ENCODE measurements at places on chromosomes 11 and 22.

DNA sequence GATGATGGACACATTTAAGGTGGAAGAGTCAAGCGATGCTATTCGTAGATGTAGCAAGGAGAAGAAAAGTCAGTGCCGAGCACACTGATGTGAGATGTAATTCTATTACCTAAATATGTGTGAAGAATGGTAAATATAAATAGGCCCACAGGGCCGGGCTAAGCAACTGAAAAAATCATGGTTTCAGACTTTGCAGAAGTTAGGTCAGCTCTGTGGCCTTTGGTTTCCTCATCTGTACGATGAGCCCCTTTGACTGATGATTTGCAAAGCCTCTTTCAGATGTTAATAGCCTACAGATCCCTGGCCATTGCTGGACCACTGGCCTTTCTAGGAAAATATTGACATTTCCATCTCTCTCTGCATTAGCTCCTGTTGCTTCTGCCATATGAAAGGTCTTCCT is 570.8 kb downstream of the OPCML start:
- DNase-seq, result no peak

DNA sequence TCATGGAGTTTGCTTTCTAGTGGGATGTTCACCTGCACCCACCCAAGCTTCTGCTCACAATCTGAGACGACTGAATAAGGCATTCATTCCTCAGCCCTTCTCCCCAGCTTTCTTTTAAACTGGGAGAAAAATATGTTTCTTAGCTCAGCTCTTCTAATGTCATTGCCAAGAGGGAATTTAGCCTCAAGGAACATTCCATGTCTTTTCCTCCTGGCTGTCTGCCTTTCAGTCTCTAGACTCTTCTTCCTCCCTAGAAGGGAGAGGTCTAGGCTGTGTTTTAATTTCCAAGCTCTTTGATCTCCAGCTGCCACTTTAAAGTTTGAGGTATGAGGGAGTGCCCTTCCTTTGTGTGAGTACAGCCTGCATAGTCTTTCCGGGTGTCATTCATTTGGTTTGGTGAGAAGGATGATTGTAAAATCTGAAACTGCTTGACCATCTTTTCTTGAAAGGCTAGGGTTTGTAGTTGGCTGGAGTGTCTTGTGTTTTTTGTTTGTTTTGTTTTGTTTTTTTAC is 11.7 kb upstream of the HTATIP2 start:
- DNase-seq, result no peak

DNA sequence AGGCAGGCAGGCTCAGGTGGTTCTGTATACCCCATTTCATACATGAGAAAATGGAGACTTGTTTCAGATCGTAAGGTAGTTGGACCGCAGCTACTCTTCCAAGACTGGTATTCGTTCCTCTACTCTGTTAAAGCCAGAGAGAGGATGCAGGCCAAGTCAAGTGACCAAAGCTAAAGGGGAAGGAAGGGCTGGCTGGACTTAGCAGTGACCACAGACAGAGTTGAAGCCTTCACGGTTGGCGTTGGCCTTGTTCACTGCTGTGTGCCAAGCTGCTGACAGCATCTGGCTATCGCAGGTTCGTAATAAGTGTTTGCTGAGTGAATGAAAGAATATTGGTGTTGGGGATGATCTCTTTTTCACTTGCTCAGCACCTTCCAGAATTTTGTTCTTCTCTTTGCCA is 64.2 kb downstream of the PTPRJ start:
- no peak for DNase-seq

GRCh38 chr11:23884341-23884740 is 612.5 kb upstream of the LUZP2 start:
- no peak for DNase-seq

- no peak for DNase-seq
Measured at GRCh38 chr22:30457981-30458380, 13.8 kb downstream of the SEC14L3 start.

DNA sequence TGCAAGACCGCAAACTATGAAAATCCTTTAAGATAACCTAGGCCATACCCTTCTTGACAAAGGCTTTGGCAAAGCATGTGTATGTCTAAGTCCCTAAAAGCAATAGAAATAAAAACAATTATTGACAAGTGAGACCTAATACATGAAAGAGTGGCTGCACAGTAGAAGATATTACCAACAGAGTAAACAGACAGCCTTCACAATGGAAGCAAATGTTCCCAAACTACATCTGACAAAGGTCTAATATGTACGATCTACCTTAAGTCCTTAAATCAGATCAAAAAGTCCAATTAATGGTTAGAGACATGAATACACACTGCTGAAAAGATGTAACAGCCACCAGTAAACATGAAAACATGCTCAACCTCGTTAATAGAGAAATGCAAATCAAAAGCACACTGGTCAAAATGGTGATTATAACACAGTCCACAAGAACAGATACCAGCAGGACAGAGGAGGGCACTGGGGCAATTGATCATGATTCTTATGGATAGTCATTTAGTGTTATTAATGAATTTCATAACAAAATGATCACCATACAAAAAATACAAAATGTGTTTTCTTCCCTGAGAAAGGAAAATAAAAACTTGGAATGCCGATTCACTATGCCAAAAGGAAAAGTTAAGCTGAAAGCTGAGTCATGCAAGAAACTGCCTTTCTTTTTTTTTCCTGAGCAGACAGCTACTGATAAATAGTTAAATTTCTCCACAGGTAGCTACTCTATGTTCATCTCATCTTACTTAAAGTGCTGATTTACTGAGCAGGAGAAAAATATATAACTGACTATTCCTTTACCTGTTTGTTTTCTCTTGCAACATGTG is 102.6 kb upstream of the VPREB1 start:
- no peak for DNase-seq

DNA sequence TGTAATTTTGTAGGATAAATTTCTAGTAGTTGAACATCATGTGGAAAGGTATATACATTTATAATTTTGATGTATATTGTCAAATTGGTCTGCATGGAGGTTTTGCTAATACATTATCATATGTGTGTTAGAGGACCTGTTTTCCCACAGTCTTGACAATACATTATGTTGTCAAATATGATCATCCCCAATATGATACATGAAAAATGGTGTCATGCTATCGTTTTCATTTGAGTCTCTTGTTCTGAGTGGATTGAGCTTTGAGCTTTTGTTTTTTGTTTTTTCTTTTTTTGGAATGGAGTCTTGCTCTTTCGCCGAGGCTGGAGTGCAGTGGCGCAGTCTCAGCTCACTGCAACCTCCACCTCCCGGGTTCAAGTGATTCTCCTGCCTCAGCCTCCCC is 14.1 kb upstream of the CNTF start:
- no peak for DNase-seq

GRCh38 chr11:47285969-47286770 is 16.2 kb downstream of the MADD start:
- DNase-seq, result no peak

DNA sequence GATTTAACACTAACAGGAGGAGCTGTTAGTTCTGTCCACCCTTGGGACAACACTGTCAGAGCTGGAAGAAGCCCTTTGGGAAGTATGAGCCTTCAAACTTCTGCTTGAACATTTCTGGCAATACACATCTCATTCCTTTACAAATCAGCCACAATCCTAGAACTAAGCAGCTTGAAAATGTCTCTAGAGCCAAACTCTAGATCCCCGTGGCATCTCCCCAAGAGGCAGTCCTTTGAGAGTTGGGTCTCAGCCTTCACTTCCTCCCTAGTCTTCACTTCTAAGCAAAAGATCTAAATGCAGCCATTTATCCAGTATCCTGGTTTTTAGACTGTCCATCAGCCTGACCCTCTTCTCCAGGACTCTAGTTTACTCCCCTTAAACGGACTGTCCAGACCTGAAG is 26.9 kb downstream of the ARFGAP2 start:
- no peak for DNase-seq

DNA sequence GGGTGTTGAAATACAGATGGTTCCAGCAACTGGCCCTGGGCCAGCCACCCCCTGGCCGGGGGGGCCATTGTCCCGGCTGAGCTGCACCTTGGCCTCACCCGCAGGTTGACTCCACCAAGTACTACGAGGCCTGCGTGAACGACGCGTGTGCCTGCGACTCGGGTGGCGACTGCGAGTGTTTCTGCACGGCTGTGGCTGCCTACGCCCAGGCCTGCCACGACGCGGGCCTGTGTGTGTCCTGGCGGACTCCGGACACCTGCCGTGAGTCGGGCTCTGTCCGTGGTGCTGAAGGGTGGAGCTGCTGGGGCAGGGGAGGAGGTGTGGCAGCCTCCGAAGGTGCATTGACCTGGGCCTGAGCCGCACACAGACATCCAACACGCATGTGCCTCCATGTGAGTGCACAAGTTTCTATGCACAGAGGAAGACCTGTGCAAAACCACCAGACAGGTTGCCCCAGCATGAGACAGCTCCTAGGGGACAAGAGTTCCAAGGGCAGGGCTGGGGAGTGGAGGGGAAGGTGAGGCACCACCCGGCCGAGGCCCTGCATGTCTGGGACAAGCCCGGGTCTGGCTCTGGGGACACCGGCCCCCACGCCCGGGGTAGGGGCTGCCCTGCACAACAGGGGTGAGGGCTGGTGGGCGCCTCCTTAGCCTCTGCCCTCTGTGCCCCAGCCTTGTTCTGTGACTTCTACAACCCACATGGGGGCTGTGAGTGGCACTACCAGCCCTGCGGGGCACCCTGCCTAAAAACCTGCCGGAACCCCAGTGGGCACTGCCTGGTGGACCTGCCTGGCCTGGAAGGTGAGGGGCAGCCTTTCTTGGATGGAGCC is 16.1 kb downstream of the MUC5B start:
- no peak for DNase-seq

DNA sequence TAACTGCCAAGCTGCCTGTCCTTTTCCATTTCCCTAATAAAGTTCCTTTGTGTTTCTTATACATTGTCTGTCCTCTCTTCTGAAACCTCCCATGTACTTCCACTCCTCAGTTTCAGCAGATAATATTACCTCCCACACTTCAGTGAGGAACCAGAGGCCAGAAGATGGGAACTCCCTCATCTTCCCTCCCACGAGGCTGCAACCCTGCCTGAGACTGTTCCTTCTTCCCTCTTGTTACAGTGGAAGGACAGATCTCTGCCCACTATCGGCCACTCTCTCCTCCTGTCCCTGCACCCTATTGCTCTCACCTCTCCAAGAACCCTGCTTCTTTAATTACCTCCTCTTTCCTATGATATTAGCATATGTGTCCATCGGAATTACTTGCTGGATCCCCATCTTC is 38.1 kb upstream of the SWAP70 start:
- DNase-seq, result no peak

GRCh38 chr11:7672276-7672959 is 882 bp downstream of the CYB5R2 start:
- no peak for DNase-seq

- no peak for DNase-seq
Measured at GRCh38 chr11:4610258-4610935, 2.4 kb upstream of the TRIM68 start.

DNA sequence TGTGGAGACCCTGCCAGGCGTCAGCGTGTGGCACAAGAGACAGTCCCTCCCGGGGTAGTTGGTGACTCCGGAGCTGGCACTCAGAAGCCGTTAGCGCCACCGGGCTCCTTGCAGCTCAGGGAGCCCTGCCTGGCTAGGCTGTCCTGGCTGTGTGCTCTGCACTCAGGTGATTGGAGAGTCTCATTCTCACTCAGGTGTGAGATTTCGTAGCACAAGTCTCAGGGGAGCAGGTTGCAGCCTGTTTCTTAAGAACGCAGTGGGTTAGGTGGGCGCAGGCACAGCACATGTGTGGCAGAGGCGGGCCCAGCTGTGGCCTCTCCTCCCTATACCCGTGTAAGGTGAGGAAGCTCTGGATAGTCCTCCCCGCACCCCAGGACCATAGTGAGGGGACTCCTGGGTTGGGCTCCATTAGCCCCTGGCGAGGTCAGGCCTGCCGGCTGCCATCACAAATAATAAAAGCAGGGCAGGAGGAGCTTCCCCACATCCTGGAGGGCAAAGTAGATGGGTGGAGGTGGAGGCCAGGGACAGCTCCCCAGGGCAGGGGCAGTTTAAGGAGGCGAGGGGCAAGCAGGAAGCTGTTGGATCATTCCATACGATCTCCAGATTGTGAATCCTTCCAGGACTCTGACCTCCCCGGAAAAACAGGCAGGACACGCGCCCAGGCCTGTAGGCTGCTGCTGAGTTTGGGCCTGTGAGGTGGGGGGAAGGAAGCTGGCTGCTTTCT is 39.4 kb downstream of the SBF1 start:
- DNase-seq, result no peak

- DNase-seq, result no peak
Measured at GRCh38 chr11:21625982-21626381, 566.9 kb upstream of the ANO5 start.

DNA sequence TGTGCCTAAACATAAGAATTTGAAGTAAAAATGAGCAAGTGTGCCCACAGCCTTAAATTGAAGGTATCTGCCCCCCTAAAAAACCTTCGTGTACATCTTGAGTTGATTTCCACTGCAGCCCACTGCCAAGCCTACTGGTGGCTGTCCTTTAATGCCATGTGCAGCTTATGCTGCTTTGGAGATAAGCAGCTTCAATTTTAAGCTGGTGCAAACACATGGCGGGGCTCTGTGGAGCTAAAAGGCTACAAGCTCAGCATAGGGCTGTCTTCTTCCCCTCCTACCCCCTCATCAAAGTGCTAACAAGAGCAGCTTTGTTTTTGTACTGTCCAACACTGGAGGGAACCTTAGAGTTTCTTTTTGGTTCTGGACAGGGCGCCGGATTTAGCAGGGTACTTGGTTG is 128.5 kb upstream of the LMO1 start:
- DNase-seq, result no peak

DNA sequence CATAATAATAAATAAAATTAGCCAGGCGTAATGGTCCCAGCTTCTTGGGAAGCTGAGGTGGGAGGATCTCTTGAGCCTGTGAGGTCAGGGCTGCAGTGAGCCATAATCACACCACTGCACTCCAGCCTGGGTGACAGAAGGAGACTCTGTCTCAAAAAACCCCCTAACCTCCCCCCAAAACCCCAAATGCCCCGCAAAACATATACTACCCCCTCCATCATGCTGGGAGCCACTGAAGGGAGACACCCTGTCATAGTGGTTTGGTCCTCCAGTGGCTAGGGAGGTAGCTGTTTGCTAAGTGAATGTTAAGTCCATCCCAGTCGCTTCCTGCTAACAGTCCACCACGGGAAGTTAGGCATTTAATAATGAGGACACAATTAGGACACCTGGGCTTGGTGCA is 125.0 kb downstream of the ABTB2 start:
- DNase-seq, result no peak

DNA sequence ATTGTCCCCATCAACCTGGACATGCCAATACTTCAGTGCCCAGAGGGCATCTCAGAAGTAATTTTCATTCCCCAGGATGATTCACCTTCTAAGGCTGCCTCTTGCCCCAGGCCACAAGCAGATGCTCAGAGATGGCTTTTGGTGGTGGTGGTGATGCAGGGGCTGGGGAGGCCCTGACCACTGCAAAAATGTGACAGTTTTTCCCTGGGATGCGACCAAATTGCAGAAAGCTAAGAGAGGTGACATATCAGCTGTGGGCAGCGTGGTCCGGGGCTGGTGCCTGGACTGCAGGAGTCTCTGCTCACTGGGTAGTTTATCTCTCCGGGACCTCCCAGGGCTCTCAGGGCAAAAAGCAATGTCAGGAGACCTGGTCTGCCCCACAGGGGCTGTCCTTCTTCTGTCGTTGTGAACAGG is 39.7 kb upstream of the ACCSL start:
- no peak for DNase-seq
